ENCODE measurements at places on chromosomes 4 and X.

- no peak for DNase-seq
These were observed 2.4 kb upstream of the TBL1X start for GRCh38 chrX:9462456-9462855.

DNA sequence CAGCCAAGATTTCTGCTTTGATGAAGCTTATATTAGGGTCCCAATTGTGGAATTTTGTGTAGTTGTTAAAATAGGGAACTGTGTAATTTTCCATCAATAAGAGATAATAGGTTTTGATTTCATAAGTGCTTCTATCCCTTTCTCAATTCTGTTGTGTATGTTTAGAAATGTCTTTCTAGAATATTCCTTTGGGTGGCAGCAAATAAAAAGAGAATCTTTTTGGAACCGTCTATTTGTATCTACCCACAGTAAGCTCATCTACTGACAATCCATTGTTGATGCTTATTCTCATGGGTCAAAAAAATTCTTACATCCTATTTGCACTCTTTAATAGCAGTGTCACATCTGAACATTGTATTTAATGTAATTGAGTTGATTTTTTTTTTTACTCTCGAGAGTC is 61.7 kb downstream of the TMA16 start:
- no peak for DNase-seq

DNA sequence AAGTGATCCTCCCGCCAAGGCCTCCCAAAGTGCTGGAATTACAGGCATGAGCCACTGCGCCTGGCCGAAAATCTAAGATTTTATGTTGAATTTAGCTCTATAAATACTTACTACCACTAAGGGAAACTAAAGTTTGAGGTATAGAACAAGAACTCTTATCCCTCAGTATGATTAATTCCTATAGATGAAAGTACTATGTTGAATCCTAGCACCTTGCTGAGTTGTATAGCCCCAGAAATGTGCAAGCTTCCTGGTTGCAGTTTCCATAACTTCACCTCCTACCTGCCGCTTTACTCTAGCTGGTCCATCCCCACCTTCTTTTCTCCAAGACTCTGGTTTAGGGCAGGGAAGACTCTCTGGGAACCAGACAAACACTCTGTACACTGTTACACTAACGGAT is 11.8 kb upstream of the TSPAN5 start:
- no peak for DNase-seq

DNA sequence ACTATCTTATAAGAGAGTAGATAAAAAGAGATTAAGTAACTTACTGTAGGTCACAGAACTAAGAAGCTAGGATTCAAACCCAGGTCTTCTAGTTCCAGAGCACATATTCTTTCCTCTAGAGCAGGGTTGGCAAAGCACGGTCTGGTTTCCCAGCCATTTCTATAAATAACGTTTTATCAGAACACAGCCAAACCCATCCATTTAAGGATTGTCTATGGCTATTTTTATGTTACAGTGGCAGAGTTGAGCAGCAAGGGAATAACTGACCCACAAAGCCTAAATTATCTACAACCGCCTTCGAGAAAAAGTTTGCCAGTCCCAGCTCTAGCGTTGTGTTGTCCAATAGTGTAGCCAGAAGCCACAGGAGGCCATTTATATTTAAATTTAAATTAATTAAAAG is 7.5 kb downstream of the TMEM144 start:
- DNase-seq = no peak

GRCh38 chr4:162229670-162230069 is 65.9 kb upstream of the FSTL5 start:
- DNase-seq = no peak

GRCh38 chrX:50202539-50202938 is 1.7 kb upstream of the AKAP4 start:
- no peak for DNase-seq

DNA sequence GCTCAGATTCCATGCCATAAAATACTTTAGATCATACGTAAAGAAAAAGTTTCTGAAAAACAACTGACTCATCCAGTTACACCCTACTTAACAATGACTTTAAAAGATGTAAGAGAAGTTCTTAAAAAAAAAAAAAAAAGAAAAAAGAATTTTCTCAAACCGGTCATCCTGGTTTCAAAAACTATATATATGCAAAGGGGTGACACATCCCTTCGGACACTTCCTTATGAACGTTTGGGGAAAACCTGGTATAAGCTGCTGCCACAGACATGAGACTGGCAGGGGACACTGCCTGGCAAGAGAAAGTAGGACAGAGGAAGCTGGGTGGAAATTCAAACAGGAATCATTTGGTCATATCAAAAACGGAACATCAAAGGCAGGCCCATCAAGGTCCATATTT is 81.2 kb upstream of the PRSS48 start:
- no peak for DNase-seq

- DNase-seq = no peak
These were observed 547.2 kb upstream of the DIPK2B start for GRCh38 chrX:45747905-45748304.

- no peak for DNase-seq
These were observed 78.1 kb upstream of the TRIM2 start for GRCh38 chr4:153126137-153126536.

DNA sequence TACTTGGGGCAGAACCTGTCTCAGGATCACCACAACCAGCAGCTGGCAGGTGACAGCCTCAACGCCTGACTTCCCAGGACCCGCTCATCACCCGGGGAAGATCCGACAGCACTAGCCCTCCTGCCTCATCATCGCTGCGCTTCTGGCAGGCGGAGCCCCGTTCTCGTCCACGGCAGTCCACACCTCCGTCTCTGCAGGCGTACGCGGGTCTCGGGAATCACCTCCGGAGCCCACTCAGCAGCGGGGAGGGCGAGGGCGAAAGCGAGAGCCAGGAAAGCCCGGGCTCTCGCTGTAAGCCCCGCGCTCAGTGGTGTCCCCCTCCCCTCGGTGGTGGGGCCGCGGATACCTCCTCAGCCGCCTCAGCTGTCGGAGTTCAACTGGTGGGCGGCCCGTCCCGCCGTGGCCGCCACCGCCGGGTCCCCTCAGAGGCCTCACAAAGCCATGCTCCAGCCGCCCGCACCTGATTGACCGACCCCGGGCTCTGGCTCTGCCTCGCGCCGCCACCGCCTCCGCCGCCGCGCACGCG is 518 bp upstream of the CNKSR2 start:
- no peak for DNase-seq

DNA sequence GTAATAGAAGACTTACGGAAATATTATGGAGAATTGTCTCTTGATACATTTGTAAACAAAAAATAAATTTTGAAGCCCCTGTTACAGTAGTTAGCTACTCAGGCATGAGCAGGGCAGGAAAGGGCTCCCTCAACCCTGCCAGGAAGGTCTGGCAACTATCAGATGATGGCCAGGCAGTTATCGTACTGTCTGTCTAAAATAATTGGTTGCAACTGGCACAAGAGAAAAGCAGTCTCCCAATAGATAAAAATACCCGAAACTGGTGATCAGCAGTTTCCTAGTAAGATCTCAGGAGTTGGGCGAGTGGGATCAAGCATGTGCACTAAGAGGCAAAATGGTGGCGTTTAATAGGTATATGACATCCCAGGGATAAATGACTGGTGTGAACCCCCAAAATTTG is 1336.3 kb downstream of the C4orf33 start:
- no peak for DNase-seq

DNA sequence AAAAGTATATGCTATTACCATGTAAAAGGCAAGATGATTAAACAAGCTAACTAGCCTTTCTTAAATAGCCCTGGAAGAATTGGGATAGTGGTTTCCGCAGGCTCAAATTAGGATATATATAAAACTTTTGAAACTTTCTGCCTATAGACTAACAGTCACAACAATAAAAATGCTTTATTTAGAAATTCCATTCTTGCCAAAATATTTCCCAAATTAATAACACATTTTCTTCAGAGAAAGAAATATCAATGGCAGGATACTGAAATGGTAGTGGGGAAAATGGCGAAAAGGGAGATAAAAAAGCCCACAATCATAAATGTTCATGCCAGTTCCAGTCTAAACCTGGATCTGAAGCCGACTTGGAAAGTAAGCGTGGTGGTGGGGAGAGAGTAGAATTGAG is 56.0 kb downstream of the MAD2L1 start:
- DNase-seq = no peak
